SJSA1 (cell line): ENCODE measurements at places on chromosomes 6 and 20. TPM values are rescaled to one million over a fixed set of nuclear protein-coding genes. Genes with fewer than 3 reads are reported as not detected.

- H3K27ac ChIP-seq: no peak overlapping the region
- no peak for DNase-seq
- H3K36me3 ChIP-seq: no peaks in the 10 kb centered on the region
- H3K27me3 ChIP-seq: peaks cover 41% of the 10 kb centered on the region
- H3K4me3 ChIP-seq: no peak overlapping the region
Measured at GRCh38 chr20:46206025-46206424, 87.9 kb downstream of the CD40 start.

- no peaks in the 10 kb centered on the region for H3K36me3 ChIP-seq
- no peak overlapping the region for H3K27ac ChIP-seq
- no peak for DNase-seq
- H3K4me1 ChIP-seq: peaks cover 9% of the 10 kb centered on the region
- no peak overlapping the region for H3K4me3 ChIP-seq
Measured at GRCh38 chr6:2507016-2507415, 243.7 kb downstream of the MYLK4 start.

DNA sequence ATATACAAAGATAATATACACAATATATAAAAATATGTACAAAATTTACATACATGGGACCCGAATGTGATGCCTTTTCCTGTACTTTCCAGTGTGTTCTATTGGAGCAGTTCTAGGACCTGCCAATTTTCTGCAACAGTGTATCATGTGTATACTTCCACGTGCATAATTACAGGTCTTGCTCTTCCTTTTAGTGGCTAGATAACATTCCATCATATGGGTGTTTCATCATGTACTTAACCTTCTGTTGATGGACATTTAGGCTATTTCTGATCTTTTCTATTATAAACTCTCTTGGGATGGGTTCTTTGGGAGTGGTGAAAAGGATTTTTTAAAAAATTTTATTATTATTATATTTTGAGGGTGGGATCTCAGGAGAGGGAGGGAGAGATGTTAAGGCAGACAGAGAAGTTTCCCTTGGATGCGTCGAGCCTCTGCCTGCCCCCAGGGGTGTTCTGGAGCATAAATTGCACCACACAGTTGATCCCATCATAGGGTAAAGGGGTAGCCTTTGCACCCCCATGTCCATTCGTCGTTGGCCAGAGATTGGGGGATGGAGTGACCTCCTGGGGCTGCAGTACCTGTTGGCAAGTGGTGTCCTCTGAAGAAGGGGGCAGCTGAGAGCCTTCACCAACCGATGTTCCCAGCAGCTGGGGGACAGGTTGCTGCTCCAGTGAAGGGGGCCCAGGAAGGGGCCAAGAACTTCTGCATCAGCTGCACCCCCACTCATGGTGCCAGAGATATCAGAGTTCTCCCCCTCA, 110.3 kb downstream of the TOX2 start:
- no peaks in the 10 kb centered on the region for H3K4me1 ChIP-seq
- peaks cover 3% of the 10 kb centered on the region; the same call in 1 of the 2 replicates for H3K36me3 ChIP-seq
- H3K4me3 ChIP-seq: no peak overlapping the region
- H3K27me3 ChIP-seq: no peaks in the 10 kb centered on the region
- H3K27ac ChIP-seq: no peak overlapping the region

DNA sequence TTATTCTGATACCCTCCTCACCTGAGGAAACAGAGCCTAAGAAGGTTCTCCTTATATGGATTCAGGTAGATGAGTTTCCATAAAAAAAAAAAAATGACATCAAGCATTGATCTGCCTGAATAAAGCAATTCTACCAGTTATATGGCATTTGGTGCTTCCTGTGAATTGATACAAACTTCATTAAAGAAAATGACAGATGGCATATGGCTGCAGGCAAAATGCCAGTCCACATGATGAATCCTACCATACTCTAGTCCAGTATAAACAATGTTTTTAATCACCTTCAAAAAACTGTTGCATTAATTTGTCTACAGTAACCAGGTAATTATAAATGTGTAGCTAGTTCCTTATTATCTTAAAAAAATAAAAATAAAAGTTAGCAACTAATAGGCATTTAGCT, 559.2 kb upstream of the FLRT3 start:
- no peaks in the 10 kb centered on the region for H3K4me1 ChIP-seq
- no peaks in the 10 kb centered on the region for H3K36me3 ChIP-seq
- DNase-seq: no peak

- no peaks in the 10 kb centered on the region for H3K27me3 ChIP-seq
- no peak for DNase-seq
- H3K4me1 ChIP-seq: no peaks in the 10 kb centered on the region
- no peak overlapping the region for H3K27ac ChIP-seq
- no peaks in the 10 kb centered on the region for H3K36me3 ChIP-seq
Measured at GRCh38 chr6:81962198-81962597, 209.7 kb upstream of the TENT5A start.

DNA sequence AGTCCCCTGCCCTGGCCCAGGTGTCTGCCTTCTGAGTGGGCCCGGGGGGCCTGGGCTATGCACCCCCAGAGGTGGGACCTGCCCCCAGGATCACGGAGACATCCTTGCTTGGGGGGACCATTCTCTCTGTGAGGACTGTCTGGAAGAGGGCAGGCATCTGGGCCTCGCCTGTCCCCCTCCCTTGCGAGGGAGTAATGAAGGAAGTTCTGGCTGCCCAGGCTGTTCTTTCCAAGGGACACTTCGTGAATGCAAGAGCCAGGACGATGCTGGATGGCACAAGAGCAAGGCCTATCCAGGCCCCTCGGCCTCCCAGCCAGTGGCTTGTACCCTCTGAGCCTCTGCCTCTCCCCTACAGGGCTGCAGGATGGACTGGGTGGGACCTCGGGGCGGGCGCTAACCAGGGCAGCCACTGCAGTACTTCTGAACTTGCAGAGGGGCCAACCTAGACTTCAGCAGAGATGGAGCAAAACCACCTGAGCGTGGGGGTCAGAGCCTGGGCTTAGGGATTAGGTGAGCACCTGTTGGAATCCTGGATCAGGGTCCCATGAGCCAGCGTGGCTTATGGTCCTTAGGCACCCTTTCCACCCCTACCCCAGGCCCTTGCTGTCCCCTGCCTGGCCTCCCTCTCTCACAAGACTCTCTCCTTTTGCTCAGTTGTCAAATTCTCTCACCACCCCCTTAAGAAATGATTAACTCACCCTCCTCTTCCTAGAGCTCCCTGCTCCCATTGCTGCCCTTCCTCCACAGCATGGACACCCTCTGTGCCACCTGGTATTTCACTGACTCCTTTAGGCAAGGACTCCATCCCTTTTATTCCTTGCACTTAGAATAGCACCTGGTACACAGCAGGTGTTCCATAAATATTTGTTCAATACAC, 53.2 kb downstream of the CTCFL start:
- no peak overlapping the region for H3K4me3 ChIP-seq
- H3K4me1 ChIP-seq: peaks cover 22% of the 10 kb centered on the region
- no peak overlapping the region for H3K27ac ChIP-seq
- no peaks in the 10 kb centered on the region for H3K36me3 ChIP-seq

- no peak overlapping the region for H3K4me3 ChIP-seq
- DNase-seq: peak; percentile 76
- H3K4me1 ChIP-seq: peaks cover 14% of the 10 kb centered on the region
- H3K36me3 ChIP-seq: no peaks in the 10 kb centered on the region
Measured at GRCh38 chr6:101597693-101598092, 204.2 kb downstream of the GRIK2 start.

Gene AVP
- total RNA-seq: not detected in 2 replicates

Gene KCNQ5
- total RNA-seq: 0.38 and 0.97 TPM in 2 replicates

Gene GTSF1L
- total RNA-seq: not detected in 2 replicates

Gene CDH26
- not detected in 2 replicates for total RNA-seq

Gene WFDC10B
- total RNA-seq: not detected in 2 replicates

Gene MDN1
- 14.8 and 16.6 TPM in 2 replicates for total RNA-seq

Gene BTN1A1
- not detected in 2 replicates for total RNA-seq

Gene ADGRB3
- not detected in 2 replicates for total RNA-seq

Gene NRSN1
- not detected in 2 replicates for total RNA-seq
